ENCODE measurements at places on chromosomes 1 and 21.

GRCh38 chr21:24895885-24896734, 711.2 kb downstream of the MRPL39 start:
- DNase-seq: no peak

DNA sequence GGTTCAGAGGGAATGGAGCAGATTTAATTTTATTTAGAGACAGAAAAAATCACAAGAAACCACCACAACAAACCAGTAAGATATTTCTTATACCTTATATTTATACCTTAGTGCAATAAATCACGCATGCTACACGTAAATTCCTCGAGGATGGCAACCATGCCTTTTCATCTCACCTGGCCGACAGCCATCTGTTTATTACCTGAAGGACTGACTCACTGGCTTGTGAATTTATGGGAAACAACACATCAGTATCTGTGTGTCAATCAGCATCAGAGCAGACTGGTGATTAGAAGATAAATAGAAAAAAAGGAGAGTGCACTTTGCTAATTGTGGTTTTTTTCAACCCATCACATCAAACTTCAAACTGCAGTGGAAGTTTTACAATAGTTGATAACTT, 58.4 kb downstream of the S1PR1 start:
- no peak for DNase-seq

DNA sequence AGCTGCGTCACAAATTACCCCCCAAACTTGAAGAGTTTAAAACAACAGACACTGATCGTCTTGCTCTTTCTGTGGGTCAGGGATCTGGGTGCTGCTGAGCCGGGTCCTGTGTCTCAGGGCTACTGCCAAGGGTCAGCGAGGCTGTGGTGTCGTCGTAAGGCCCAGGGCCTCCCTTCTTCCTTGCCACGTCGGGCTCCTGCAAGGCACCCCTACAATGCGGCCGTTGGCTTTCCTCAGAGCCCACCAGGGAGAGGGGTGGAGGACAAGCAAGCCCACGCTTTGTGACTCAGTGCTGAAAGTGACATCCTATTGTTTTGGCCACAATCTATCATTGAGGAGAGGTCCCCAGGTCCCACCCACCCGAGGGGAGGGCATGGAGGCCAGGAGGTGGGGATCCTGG, 7.7 kb upstream of the FBLIM1 start:
- DNase-seq: no peak

DNA sequence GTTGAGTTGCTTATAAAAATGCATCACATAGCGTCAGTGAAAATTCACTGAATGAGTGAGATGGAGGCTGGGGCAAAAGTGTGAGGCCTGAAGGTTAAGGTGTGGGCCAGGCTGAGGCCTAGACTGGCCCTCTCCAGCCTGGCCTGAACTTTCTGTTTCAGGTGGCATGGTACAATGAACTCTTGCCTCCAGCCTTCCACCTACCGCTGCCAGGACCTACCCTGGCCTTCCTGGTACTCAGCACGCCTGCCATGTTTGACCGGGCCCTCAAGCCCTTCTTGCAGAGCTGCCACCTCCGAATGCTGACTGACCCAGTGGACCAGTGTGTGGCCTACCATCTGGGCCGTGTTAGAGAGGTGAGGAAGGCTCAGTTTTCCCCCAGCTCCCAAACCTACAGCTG, 7.1 kb downstream of the MMACHC start:
- DNase-seq: no peak

DNA sequence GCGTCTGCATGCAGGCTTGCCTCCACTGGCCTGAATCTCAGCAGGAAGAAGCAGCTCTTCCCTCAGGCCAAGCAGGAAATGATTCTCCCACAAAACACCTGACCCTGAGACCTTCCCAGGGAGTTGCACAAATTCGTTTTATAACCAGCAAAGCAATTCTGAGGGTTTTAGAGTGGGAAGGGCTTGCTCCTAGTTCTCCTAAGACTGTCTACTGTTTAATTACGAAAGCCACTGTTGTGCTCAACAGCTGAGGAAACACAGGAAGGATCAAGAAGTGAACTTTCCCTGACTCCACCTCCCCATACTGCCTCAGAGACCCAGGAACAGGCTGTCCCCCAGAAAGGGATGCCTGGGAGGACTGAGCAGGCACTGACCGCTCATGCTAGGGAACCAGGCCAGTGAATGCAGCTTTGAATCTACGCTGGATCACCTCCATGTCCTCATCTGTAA, 37.0 kb upstream of the PUM1 start:
- DNase-seq: no peak

DNA sequence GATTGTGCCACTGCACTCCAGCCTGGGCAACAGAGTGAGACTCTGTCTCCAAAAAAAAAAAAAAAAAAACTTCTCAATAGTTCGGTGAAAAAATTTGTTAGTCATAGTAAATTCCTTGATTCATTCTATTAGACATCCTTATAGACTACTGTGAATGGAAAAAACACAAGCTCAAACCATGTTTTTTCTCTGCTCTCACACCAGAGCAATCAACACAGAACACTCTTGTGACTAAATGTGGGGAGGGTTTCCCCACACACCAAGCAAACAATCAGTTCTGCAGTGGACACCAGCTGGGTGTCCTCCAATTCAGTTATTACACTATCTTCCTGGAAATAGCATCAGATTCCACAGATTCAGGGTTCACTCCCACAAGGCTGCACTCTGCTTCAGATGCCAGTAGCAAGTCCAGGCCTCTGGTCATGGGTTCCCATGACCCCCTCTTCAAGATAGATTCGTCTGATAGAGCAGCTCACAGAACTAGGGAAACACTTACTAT, 69.1 kb upstream of the TEKT2 start:
- no peak for DNase-seq

GRCh38 chr1:211492511-211493132, 660 bp upstream of the RD3 start:
- no peak for DNase-seq

- DNase-seq: no peak
These were observed 17.0 kb upstream of the OLFML2B start for GRCh38 chr1:162040657-162041056.

DNA sequence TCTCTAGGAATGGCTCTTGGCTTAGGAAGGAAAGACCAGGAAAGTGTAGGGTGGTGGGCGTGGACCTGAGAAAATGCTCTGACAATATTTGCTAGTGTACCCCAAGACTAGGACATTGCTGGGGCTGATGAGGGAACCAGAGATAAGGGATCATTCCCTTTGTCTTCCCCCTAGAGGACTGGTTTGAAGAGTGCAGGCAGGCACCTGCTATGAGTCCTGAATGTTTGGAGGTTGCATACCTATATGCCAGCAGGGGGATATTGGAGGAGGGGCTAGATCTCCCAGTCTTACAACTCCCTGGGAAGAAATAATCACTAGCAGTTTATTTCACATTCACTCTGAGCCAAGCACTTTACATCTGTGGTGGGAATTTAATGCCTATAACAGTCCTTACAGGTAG, 6.0 kb upstream of the BCL10 start:
- no peak for DNase-seq

DNA sequence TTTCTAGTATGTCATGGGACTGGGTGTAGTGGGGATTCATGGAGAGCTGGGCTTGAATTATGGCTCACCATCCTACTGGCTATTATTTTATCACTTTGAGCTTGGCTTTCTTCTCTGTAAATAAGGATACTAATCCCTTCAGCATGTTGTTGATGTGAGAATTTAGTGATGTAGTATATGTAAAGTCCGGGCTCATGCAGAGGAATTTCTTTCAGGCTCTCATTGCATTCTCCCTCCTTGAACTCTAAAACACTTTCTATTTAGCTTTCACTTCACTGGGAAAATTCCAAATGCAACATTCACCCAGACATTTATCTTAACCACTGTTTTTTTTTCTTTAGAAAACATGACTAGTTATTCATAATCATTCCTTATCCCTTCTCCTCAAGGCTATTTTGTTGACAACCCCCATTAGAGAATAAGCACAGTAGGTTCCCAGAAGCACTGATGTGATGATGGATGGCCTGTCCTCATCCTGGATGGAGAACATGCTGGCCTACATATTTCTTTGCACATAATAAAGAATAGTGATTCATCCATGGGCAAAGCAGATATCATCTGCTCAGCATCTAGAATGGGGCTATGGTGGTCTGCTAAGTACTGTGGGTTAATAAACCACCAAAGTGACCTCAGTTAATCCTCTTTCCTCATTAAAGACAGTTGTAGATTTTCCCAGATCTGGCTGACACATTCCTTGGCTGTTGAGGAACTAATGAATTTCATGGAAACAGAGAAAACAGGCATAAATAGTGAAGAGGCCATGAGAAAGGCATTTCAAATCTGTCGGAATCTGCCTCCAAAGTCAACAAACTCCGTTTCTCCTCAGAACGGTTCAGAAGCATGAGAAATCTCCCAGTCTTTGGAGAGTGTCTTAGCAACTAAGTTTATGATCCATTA, 68.0 kb upstream of the CYP2J2 start:
- DNase-seq: no peak

DNA sequence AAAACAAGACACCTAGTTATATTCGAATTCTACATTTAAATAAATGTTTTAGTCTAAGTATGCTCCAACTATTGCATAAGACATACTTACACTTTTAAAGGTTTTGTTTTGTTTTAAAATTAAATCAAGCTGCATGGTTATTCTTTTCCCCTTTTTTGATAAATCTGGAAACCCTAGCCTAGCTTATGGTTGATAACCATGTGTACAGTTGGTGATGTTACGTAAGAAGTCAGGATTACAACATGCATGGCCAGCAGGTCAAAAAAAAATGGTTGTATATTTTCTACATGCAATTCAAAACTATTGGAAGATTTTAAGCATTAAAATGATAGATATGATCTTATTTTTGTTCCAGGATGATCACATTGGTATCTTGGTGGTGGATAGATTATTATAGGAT, 1600.6 kb downstream of the PLA2G4A start:
- no peak for DNase-seq

- no peak for DNase-seq
These were observed 1.2 kb upstream of the IFFO2 start for GRCh38 chr1:18957532-18958300.

GRCh38 chr1:1906185-1907097, 8.6 kb upstream of the CALML6 start:
- peak; percentile 92 for DNase-seq

GRCh38 chr1:193681422-193681821, 495.0 kb upstream of the B3GALT2 start:
- DNase-seq: no peak

- DNase-seq: no peak
These were observed 1.2 kb downstream of the CD160 start for GRCh38 chr1:145720556-145720877.

GRCh38 chr1:78645723-78646122, 3.9 kb upstream of the IFI44 start:
- DNase-seq: no peak

- no peak for DNase-seq
These were observed 24.8 kb upstream of the ELOA start for GRCh38 chr1:23718482-23718881.

DNA sequence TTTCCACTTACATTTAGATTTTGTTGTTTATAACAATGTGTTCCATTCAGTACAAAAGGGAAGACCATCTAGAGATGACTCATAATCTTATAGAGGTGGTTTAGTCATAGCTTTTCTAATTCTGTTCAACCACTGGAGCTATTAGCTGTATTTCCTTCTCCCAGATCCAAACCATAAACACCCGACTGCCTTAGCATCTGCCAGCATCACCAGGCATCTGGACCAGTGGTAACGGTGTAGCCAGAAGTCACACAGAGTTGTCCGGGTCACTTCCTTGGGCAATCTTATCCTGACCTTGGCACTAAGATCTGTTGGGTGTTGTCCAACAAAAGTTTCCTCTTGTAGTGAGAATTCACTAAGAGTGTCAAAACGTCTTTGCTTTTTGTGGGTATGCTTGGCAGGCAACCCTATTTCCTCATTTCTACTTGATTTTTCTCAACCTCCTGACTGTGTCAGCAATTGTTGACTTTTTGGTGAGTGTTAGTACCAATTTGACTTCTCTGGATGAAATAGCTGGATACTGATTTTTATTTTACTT, 372.1 kb upstream of the B3GALT2 start:
- no peak for DNase-seq

GRCh38 chr1:87358219-87358618, 29.5 kb downstream of the LMO4 start:
- DNase-seq: no peak

DNA sequence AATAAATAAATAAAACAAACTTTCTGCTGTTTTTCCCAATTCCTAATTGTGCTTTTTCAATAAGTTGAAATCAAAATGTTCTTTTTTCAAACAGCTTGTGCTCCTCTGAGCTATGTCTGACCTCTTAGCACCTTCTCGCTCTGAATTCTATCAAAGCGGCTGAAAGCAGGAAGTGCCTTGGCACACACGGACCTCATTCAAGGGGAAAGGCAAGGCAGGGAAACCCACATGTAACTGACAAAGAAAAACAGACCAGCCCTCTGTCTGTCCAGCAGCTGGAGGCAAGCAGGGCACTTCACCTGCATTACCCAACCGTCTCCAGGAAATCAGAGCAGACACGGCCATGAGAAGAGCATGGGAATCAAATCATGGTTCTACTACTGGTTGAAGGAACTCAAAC, 56.7 kb downstream of the PLPP3 start:
- DNase-seq: no peak

DNA sequence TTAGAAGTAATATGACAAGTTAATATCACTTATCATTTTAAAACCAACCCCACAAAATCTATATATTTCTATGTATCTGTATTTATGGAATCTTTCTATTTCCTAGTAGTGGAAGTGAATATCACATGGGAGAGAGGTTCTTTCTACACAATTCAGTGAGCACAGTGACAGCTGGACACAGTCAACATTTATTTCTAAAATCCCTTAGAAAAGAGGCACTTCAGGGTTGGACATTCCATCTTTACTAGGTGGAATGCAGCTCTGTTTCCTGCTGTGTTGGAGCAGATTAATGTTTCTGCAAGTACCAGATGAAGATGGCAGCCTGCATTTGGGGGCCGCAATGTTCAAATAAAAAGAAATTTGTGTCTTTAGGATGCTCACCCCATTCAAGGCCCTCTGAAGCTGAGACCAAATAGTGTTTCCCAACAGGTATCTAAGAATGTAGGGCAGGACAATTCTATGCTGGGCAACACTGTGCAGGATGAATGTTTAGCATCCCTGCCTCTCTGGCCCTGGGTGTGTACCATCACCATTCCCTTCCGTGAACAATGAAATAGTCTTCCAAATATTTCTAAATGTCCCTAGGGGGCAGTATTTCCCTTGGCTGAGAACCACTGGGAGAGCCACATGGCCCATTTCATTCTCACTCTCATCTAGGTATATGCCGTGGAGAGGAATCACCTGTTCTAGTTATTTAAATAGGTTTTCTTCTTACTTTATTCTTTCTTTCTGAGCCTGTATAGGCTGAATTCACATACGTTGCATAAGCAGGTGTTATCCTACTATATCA, 394.8 kb downstream of the PRDM2 start:
- DNase-seq: no peak

Data from ascending aorta (tissue), 2 donors.